GM12878 (cell line): ENCODE measurements at places on chromosomes 2 and 18. TPM values are rescaled to one million over a fixed set of nuclear protein-coding genes. Genes with fewer than 3 reads are reported as not detected.

GRCh38 chr2:238114331-238114841 lies 14.2 kb downstream of the ESPNL start:
- no peak for DNase-seq

- no peak for DNase-seq
Measured at GRCh38 chr2:11932048-11932512, 185.6 kb downstream of the LPIN1 start.

- DNase-seq, result no peak
Measured at GRCh38 chr2:138440759-138441158, 60.8 kb upstream of the SPOPL start.

The TANC1 gene
- total RNA-seq, result 0.48 and 0.59 TPM in 2 replicates

The GPR75 gene
- 1.7 and 2.5 TPM in 2 replicates for total RNA-seq

DNA sequence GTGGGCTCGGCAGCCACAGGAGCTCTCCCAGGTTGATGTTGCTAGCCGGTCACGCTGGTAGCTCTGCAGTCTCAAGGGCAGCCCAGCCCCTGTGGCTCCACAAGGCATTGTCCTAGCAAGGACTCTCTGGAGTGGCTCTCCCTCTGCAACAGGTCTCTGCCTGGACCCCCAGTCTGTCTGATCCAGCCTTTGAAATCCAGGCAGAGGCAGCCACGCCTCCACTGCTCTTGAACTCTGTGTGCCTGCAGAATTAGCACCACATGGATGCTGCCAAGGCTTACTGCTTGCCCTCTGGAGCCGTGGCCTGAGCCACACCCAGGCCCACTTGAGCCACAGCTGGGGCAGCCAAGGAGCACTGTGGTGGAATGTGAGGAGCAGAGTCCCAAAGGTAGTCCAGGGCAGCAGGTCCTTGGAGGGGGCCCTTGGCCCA lies 43.0 kb upstream of the FAHD2A start:
- no peak for DNase-seq

DNA sequence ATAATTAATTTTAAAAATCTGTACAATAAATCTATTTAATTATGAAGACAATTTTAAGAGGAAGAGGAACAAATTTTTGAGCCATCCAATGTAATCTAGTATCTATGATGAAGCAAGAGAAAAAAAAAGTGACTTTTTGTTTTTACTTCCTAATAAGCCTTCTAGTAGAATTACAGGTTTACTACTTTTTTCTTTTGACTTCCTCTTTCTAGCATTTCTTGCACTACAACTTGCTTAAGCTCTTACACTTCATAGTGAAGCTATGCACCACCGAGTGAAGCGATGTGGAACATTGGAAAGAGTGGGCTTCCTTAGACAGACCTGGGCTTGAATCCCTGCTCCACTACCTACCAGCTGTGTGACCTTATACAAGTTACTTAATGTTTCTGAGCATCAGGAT lies 2.1 kb downstream of the SERPINB2 start:
- DNase-seq, result no peak

The HRH4 gene
- not detected in 2 replicates for total RNA-seq

DNA sequence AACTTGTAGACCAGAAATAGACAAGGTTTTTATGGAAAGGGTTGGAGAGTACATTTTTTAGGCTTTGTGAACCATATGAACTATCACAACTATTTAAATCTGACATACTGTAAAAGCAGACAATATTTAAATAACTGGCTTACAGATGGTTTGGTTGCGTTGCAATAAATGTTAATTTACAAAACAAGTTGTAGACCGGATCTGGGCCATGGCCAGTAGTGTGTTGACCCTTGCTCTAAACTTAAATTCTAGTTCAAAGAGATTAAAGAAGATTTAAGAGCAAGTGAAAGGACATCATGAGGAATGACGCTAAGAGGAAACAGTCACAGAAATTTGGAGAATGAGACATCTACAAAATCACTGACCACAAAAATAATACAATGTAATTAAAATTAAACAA lies 652.7 kb downstream of the DCDC2C start:
- DNase-seq, result no peak

The IL1R1 gene
- total RNA-seq, result 0.61 and 1.1 TPM in 2 replicates

- no peak for DNase-seq
Measured at GRCh38 chr2:128721096-128721495, 402.4 kb upstream of the HS6ST1 start.

GRCh38 chr2:233761040-233761769 lies 1.1 kb downstream of the UGT1A1 start:
- DNase-seq, result no peak

The RAMP1 gene
- total RNA-seq, result not detected in 2 replicates

DNA sequence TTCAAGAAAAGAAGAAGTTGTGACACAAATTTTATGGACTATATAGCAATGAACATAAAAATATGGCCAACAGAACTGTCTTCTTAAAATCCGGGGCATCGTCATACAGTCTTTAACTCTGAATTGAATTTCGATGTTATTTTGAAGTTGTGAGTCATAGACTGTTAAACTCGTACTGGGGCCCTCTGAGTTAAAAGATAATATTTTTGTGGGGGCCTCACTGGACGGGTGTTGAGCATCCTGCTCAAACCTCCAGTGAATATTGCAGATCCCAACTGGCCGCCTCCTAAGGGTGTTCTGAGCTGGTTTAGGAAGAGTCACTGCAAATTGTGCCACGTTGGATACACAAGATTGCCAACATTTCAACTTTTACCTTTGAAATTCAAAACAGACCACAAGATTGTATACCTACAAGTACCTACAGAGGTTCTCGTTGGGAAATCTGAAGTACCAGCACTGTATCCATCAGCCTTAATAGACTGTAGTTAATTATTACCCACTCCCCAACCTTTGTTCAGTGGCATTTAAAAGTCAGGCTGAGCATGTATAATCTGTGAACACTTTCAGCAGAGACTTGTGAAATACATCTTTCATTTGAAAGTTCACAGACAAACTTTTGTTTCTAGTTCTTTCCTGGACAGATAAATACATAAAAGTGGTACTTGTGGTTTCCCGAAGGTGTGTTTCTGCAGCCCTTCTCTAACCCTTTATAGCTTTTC lies 27.8 kb downstream of the KLHL23 start:
- DNase-seq, result peak; percentile 32

The CYP1B1 gene
- 9.0 and 10.1 TPM in 2 replicates for total RNA-seq

GRCh38 chr18:23845988-23846630 lies 156.9 kb downstream of the LAMA3 start:
- DNase-seq, result no peak
